ENCODE measurements at places on chromosomes 3 and 15.

DNA sequence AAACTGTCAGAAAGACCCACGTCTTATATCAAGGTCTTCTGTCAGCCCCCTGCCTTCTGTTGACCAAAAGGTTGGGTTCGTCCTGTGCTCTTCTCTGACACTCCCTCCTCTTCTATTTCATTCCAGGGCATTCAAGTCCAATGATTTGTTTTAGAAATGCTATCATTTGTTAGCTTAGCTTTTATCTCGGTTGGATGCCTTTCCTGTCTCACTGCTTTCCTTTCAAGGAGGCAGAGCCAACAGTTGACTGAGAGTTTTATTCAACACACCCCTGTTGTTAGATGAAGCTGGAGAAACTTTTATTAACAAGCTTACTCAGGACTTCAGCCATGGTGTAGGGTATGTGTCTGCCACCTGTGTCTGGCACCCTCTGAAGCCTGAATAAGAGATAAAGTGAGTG is 112.0 kb upstream of the SLC7A14 start:
- no peak for DNase-seq

- no peak for DNase-seq
Measured at GRCh38 chr3:37674111-37674510, 187.6 kb upstream of the CTDSPL start.

- no peak for DNase-seq
Measured at GRCh38 chr3:35673017-35673416, 33.7 kb downstream of the ARPP21 start.

DNA sequence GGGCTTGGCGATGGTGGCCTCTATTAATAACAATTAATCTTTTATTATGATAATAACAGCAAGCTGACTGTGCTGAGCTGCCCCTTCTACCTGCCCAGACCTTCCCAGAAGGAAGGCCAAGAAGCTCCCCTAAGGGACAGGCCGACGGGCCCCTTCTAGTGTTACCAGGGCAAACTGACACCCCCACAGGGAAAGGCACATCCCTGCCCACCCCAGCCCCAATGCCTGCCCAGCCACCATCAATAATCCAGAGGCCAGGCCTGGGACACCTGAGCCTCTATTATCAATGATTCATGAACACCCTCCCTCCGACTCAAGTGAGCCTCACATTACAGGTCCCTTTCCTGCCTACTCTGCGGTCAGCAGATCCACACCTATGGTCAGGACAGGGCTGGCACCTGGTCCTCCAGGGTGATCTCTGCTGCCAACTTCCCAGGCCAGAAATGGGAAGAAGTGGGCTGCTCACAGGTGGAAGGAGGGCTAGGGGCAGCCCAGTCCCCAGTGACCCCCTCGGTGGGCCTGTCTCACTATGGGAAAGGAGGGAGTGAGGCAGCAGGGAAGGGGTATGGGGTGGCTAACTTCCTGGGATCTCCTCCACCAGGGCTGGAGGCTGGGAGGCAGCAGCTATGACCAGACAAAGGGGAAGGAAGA is 1.8 kb downstream of the TWF2 start:
- DNase-seq = no peak

DNA sequence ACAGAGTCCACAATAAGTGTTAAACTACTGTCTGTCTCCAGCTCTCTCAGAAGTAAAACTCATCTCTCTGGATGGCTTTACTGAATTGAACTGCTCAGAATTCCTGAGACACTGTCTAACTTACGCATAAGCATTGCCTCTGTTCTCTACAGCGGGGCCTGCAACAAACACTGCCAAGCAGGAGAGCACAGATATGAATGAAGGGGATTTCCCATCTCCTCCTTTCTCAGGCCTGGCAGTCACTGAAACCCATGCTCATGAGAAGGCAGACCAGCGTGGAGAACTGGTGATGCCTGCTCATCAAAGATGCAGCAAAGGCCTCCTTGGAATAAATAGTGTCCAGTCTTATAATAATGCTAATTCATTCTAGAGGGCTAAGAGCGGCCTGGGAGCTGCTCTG is 10.3 kb downstream of the RASGRP1 start:
- no peak for DNase-seq
